ENCODE measurements at places on chromosomes 16 and 17.

DNA sequence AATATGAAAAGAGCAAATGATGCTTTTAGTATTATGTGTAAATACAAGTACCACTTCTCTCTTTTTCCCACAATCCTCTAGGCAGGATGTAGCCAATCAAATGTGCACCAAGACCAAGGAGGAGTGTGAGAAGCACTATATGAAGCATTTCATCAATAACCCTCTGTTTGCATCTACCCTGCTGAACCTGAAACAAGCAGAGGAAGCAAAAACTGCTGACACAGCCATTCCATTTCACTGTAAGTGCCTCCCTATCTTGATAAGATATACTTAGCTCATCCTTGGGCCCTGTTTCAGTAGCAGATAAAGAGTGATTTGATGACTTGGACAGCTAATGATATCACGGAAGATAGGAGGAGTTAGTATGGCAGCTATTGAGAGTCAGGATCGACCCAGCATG lies 33.7 kb downstream of the TADA2A start:
- no peak for DNase-seq

DNA sequence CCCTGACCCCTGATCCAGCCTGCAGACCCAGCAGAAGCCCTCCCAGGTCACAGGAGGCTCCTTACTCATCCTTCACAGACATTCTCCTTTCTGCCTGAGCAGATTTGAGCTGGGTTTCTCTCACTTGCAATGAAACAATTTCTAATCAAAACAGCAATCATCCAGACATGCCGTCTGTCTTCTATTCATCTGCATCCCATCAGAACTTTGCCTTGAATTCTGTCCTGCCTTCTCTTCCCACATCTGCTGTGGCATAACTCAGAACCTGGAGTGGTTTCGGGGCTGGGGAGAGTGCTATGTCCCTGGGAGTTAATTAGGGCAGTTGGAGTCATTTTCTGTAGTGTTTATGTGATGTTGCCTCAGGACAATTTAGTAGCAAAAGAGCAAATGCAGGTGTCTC lies 278.6 kb downstream of the CBLN1 start:
- DNase-seq = no peak

- DNase-seq = peak; percentile 12
Measured at GRCh38 chr17:58531661-58532554, 17.5 kb upstream of the MTMR4 start.

DNA sequence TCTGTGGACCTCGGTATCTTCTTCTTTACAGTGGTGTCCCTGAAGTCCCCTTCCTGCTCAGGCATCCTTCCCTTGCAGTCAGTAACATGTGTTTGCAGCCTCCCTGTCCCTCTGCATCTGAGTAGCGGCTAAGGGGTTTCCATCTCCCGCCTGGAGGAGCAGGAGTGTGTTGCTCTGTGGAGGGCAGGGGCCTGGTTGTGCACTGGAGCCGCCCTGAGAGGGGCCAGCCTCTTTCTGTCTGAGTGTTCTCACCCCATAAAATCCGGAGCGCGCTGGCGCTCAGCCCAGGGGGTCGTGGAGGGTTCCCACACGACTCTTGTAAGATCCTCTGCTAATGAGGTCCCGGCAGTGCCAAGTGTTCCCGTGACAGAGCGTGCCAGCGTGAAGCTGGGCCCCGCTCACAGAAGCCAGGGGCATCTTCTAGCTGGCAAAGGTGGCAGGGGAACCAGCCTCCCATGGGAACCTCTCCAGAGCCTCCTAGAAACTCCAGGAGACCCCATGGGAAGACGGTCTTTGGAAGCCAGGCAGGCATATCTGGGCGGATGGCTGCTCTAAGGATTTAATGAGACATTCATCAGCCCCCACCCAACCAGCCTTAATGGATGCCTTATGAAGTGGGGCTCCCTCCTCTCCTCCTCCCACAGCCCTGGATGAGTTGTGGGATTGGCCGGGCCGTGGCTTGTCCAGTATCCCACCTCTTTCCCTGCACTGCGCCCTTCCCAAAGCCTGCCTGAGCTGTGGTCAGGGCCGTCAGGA lies 91.4 kb upstream of the GSE1 start:
- DNase-seq = no peak

DNA sequence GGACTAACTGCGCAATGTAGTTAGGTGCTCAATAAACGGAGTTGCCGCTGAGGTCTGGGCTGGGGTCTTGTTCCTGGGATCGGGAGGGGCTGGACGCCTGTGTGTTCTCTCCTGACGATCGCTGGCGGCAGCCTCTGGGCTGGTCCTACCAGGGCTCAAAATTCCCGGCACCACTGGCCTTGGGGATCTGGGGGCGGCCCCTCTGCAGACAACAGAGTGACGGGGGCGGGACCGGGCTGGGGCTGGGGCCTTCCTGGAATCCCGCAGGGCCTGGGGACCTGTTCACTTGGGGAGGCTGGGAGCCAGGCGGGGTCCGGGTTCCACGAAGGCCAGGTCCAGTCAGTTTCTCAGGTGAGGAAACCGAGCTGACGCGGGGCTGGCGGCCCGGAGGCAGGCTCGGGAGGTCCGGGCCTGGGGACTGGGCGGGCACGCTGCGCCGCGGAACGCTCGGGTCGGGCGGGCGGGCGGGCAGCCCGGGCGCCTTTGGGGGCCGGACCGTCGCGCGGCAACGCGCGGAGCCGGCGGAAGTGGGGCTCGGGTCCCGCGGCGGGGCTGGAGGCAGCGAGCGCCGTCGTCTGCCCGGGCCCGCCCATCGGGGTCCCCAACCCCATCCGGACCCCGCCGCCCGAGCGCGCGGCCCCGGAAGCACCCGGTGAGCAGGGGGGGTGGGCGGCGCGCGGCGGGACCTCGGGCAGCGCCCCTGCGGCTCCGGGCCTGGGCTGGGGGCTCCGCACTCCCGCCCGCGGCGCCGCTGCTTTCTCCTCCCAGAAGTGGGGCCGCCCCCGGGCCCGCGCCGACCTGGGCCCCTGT lies at the start of gene PIGQ:
PIGQ (plus strand) TSS at position 524 of the 810 bp plus-strand sequence. CDS start 4,107 bp downstream, outside the sequence.
- peak; percentile 44 for DNase-seq

DNA sequence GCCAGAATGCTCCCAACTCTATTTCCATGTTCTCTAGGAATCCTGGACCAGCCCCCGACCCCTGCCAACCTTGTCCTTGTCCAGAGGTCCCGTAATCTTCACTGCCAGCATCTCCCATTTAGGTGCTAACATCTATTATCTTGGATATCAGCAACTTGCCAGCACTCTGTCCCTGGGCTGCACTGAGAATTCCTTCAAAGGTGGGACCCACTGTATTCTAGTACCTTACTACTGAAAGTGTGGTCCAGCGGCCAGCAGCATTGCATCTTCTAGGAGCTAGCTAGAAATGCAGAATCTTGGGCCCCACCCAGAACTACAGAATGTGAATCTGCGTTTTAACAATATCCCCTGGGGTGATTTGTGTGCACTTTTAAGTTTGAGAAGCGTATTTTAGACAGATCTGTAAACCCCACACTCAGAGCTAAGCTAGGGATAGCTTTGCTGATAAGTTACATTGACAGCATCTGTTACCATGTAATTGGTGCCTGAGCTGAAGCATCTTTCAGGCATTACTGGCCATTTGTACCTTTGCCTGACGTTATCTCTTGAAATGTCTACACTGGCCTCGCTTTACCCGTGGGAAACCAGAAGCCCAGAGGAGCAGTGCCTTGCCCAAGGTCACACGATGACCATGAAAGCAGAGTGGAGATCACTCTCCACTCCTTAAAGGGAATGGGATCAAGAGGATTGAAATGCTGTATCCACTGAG lies 8.3 kb downstream of the ABAT start:
- no peak for DNase-seq

GRCh38 chr16:69106491-69107315 lies 1.2 kb downstream of the HAS3 start:
- DNase-seq = no peak

DNA sequence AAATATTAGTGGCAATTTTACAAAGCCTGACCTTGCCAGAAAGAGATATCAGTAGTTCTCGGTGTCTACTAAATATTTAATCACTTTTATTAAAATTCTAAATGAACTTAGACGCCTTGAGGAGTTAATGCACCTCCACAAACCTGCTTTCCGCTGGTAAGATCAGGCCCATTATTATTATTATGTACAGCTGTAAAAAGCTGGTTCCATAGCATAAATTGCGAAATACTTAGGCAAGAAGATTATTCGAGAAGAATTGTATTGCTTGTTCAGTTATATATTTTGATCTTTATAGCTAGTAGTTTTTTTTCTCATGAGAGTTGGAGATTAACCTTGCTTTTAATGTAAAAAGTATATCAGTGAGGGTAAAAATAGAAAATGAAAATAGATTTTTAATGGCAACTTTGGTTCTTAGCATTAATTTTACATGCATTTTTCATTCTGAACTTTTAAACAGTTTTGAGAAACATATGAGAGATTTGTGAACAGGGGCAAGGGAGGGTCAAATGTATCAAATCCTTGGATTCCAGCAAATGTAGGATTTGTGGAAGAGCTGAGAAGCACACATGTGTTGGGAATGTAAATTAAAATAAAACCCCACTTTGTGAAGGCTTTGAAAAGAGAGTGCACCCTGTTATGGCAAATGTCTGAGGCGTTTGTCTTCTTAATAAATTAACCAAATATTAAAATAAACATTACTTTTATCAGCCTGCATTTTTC lies 250.4 kb upstream of the TBX2 start:
- DNase-seq = no peak

DNA sequence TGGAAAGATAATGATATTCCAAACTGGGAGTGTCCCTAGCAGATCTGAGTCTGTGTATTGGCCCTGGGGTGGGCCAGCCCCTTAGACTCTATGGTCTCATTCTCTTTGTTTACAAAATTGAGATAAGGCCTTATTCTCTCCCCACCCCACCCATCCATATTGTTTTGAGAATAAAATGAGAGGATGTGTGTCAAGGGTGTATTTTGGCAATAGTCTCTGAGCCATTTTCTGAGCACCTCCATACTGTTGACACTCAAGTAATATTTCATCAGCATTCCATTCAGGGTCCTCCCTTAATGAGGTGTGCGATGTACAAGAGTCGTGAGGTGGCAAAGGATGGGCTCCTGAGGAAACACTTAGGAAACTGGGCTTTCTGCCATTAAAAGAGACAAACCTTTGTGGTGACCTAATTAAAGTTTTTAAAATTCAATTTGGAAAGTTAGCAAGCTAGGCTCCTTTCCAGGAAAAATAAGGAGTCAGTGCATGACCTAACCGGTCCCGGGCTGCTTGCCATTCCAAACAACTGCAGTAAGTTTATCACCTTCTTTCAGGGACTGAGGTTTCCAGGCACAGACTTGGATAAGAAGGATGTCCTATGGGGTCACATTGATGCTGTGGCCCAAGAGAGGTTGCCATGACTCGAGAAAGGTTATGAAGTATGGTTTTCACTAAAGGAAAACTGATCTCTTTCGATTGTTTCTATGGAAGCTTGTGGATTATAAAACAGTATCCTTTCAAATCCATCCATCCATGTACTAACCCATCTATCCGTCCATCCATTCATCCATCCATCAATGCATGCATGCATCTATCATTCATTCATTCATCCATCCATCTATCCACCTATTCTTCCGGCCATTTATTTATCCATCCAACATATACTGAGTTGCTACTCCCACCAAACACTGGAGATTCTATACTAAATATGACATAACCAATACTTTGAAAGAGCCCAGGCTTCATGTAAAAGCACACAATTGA lies 443.3 kb downstream of the UTP18 start:
- DNase-seq = peak; percentile 63

All from fibroblast of mammary gland (primary cell).